AG08396 (cell line): ENCODE measurements at places on chromosomes 2 and 18.

- no peak for DNase-seq
Measured at GRCh38 chr2:6887751-6888192, 10.2 kb downstream of the RSAD2 start.

GRCh38 chr2:83172841-83173240 is 1286.2 kb downstream of the SUCLG1 start:
- DNase-seq: no peak

DNA sequence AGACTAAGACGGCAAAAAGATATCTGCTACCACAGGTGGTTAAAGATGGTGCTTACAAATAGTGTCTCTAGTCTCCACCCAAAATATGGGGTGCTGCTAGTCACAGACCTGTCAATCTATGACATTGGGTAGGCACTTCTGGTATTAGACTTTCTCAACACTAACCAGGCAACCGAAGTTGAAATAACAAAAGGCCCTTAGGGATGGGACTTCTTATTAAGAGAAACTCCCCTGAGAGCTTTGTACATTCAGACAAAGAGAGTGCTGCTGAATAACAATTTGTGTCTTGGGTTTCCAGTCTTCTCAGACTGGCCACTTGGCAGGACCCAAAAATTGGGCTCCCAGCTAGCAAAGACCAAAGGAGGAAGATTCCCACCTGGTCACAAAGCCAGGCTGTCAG is 310.0 kb downstream of the CNTNAP5 start:
- no peak for DNase-seq

- DNase-seq: peak; percentile 62
Measured at GRCh38 chr2:159921752-159922404, 123.9 kb upstream of the CD302 start.

GRCh38 chr18:78213361-78213994 is 766.1 kb upstream of the SALL3 start:
- DNase-seq: no peak

- no peak for DNase-seq
Measured at GRCh38 chr2:98027538-98027937, 31.8 kb upstream of the TMEM131 start.

- no peak for DNase-seq
Measured at GRCh38 chr2:138853296-138853695, 73.1 kb upstream of the NXPH2 start.

- DNase-seq: no peak
Measured at GRCh38 chr2:212814941-212815340, 276.3 kb upstream of the ERBB4 start.

DNA sequence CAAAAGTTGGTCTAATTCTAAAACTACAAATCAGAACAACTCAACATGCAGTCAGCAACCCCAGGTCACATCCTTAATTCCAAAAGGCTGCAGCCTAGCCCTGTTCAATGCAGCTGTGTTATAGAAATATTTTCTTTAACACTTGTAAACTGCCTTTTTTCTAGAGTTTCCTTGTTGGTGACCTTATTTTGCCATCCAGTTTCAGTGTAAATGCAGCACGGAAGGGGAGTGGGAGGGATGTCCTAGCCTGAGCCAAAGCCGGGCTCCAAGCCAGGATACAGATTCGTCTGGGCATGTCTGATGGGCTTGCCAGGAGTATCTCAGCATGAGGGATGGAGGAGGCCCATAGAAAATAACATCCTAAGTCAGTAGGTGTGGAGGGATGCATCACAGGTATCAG is 17.7 kb upstream of the SP3 start:
- no peak for DNase-seq

- no peak for DNase-seq
Measured at GRCh38 chr2:68716604-68717304, 17.9 kb upstream of the ARHGAP25 start.

DNA sequence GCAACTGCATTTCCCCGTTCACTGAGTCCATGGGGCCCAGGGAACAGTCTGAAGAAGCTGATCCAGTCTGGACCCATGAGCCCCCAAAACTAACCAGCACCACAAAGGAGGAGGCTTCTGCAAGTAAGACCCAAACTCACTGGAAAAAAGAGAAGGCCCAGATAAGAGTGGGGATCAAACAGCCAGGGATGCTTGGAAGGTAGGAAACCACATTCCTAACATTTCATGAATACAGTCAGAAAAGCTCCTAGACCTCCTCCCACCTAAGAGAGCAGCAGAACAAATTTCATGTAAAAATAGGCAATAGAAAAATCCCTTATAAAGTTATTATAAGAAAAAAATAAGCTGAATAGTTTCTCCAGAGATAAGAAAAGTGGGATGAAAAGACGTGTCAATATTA is 30.3 kb downstream of the TUBB6 start:
- no peak for DNase-seq

DNA sequence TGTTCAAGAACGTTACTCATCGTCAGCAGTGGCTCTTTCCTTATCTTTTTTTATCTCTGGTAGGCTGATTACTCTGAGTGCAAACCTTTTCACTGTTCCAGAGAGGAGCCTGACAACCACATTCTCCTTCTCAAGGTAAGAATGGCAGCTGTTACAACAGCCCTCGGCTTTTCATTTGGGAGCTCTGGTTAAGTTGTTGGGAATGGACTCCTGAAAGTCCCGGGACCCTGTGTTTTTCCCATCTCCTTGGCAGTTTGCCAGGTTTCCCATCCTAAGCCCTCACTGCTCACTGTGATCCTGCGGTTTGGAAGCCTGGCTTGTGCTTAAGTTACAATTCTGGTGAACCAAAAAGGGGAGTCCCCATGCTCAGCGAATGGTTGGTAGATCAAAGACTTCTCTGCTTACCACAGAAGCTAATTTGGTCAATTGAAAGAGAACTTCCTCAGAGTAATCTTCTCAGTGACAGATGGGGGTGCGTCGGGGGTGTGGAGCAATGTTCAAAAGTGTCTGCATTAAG is 122.3 kb downstream of the LYPD6B start:
- DNase-seq: no peak

- DNase-seq: no peak
Measured at GRCh38 chr18:2960983-2961696, 51.8 kb downstream of the LPIN2 start.

DNA sequence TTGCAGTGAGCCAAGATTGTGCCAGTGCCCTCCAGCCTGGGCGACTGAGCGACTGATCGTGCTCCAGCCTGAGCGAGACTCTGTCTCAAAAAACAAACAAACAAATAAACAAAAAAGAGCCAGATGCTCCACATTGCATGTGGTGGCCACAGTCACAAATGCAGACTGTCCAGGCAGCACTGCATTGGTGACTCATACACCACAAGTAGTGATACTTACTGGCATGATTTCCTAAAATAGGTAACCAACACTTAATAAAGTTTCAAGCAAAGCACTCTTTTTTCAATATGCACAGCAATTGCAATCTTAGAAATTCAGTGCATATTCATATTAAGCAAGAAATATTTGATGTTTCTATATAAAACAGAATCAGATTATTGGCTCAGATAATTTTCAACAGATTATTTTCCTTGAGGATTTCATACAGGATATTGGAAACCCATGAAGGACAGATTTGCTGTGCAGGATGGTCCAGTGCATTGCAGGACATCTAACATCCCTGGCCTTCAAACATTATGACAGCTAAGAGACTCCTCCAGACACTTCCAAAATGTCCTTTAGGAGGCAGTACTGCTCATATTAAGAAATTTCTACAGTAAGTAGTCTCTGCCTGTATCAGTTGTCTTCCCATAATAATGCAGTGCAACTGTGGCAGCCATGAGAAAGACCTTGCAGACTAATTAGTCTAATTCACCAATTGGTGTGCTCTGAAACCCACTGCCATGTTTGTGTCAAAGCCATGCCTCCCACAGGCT is 10.5 kb upstream of the SLC1A4 start:
- peak; percentile 31 for DNase-seq

DNA sequence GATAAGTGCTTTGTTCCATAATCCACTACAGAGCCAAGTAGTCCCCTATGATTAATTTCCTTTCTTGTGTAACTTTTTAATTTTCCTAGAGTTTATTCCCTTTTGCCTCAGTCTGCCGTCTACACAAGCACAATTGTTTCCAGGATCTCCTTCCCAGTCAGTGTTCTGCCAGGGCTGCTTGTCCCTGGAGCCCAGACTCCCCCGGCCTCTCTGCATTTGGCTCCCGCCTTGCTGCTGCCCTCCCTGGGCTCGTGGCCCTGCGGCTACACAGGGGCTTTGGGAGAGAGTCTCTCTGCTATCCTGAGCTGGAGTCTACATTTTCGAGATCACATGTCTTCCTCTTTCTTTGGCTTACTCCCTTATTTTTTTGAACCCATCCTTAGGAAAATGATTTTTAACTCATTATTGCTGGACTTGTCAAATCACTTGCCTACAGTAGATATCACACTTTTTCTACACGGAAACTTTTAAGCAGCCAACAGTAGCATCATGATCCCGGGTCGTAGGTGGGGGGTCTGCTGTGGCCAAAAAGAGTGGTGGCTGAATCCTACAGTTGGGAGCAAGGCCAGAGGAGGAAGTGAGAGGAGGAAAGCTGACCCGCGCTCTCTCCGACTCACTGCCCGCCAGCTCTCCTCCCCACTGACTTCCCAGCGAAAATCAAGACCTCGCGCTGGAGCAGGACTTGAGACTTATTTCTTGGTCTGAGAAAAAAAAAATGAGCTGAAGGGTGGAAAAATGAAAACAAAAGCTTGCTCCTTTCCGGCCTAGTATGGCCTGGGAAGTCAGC is 9.4 kb downstream of the FBLN7 start:
- DNase-seq: no peak

- no peak for DNase-seq
Measured at GRCh38 chr2:187710791-187711521, 156.7 kb upstream of the TFPI start.

DNA sequence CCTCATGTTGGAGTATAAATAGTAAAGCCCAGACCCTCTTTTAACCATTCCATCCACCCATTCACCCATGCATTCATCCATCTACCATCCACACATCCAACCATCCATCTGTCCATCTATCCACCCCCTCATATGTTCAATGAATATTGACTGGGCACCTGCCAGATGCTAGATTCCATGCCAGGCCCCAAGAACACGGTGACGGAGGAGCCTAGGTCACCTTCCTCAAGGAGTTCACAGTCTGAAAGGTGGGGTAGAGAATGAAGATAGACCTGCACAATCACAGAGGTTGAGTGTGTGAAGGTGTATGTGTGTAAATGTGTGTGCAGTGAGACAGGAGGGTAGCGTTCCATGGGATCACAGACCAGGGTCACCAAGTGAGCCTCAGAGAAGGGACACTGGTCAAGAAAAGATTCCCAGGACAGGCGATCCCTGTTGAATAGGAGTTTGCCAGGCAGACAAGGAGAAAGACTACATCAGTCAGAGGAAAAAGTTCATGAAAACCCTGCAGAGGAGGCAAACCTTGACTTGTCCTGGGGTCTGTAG is 287.2 kb downstream of the CYP26B1 start:
- no peak for DNase-seq

- DNase-seq: no peak
Measured at GRCh38 chr2:16034151-16034974, 94.0 kb downstream of the MYCN start.

- peak; percentile 80 for DNase-seq
Measured at GRCh38 chr2:42086500-42086953, 38.7 kb downstream of the PKDCC start.

DNA sequence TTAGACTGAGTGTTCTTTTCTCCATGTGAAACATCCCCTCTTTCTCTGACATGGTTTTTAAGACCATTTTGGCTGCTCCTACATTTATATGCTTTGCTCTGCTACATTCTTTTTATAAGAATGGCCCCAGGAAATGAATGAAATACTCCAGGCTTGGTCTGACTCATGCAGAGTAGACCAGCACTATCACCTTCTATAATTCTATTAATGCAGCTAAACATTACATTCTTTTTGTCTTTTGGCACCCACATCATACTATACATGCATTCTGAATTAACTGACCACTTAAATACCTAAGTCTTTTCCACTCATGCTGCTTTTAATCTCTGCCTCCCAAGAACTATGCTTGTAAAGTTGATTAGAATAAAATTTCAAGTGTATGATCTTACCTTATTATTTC is 94.1 kb downstream of the AAK1 start:
- DNase-seq: no peak

GRCh38 chr2:238064376-238064775 is 3.6 kb downstream of the SCLY start:
- no peak for DNase-seq

DNA sequence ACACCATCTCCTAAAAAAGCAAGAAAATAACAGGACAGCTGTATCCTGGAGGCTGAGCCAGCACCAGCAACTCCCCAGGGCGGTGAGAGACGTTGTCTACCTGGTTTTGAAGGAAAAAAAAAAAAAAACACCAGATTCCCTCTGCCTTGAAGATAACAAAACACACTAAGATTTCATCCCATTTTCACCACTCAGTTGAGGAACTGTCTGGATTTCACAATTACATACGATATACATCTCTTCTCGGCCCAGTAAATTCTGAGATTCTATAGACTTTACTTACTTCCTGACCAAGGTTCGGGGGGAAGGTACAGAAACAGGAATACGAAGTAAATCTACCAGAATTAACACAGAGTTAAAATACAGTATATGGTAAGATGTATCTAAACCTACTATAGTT is 8.5 kb downstream of the ZNF516 start:
- no peak for DNase-seq

GRCh38 chr18:36513556-36513955 is 216.0 kb downstream of the FHOD3 start:
- DNase-seq: no peak

- DNase-seq: no peak
Measured at GRCh38 chr18:70021043-70021442, 73.4 kb upstream of the CD226 start.

- DNase-seq: no peak
Measured at GRCh38 chr2:235091421-235091820, 139.6 kb downstream of the SH3BP4 start.

DNA sequence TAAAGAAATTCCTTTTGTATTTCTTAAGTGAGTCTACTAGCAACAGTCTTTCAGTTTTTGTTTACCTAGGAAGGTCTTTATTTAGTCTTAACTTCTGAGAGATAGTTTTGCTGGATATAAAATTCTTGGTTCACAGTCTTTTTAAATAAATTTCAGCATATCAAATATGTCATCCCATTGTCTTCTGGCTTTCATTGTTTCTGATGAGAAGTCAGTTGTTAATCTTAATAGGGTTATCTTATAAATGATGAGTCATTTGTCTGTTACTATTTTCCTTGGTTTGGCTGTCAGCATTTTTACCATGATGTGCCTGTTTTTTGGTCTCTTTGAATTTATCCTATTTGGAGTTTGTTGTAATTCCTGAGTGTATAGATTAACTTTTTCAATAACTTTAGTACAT is 129.3 kb downstream of the FAM210A start:
- no peak for DNase-seq
